D721Med (cell line): ENCODE measurements at places on chromosomes 3 and 15.
A peak's percentile ranks its signal among the peaks of the same experiment; 100 is the strongest.

- DNase-seq = no peak
Measured at GRCh38 chr3:50211930-50212329, 6.9 kb downstream of the SLC38A3 start.

DNA sequence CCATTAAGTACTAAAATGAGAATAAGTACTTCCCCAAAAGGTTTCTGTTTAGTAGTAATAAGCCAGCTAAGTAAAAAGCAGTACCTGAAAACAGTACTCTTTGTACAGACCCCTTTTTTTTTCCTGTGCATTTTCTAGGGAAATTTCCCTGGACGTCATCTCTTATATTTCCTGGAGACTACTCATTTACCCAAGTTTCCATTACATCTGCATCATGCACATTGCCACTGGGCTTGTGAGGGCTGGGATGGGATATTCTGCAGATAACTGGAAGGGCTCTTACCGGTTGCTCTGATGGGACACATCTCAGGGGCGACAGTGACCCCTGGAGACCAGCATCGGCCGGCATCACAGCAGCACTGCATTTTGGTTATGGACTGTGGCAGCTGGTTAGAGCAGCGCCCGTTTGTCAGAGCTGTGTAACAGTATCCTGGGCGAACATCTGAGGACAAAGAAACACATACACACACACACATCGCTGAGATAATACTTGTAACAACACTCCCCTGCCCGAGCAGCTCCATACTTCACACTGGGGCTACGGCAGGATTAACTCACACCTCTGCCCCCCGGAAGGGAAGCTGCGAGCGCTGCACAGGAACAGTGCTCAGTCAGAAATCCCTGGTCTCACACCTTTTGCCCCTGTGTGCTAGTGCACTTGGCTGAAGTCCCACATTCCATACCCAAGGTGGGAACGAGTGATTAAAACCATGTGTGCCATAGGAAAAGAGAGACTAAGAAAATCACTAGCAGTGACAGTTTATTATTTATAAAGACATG, 124.9 kb downstream of the FBN1 start:
- no peak for DNase-seq

DNA sequence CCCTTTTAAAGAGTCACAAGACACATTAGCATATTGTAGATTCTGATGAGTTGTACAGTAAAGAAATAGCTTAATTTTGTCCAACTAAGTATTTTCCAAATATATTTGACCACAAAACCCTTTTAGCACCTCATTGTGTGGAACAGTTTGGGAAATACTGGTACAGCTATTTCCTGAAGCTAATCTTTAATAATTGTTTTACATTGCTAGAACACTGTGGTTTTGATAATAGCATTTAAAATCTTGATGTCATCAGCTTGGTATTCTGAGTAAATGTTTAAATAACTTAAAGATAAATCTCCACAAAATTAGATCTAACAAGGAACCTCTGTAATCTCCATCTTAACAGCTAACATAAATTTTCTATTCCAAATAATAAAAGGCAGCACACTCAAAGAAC, 140.0 kb upstream of the MLF1 start:
- DNase-seq = no peak

GRCh38 chr15:85306946-85307686, 73.3 kb upstream of the AKAP13 start:
- no peak for DNase-seq

- no peak for DNase-seq
Measured at GRCh38 chr3:124234852-124235252, 242.9 kb upstream of the ROPN1 start.

GRCh38 chr3:106276151-106276550, 407.3 kb upstream of the CBLB start:
- DNase-seq = no peak

GRCh38 chr3:192339214-192339613, 388.1 kb downstream of the FGF12 start:
- DNase-seq = no peak

DNA sequence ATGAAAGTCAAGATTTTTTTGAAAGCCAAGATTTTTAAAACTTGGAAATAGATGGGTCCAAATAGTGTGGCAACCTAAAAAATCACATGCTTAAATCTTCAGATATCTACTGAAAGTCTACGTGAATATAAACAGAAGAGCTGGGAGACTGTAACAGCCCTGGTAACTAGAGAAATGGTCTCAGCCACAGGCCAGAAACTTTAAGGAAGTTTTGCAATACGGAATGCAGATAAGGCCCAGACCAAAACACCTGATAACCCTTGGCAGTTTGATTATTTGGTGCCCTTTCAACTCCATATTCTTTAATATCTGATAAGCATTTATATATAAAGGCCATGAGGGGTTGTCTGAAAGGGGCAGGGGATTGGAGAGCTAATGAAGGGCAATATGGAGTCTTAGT, 537.3 kb upstream of the TGFBR2 start:
- no peak for DNase-seq

GRCh38 chr3:59758672-59759071, 708.8 kb upstream of the CFAP20DC start:
- DNase-seq = no peak

- DNase-seq = no peak
Measured at GRCh38 chr3:181383760-181384159, 328.0 kb upstream of the SOX2 start.

- peak; percentile 35 for DNase-seq
Measured at GRCh38 chr3:61997101-61997500, 376.2 kb downstream of the FEZF2 start.

DNA sequence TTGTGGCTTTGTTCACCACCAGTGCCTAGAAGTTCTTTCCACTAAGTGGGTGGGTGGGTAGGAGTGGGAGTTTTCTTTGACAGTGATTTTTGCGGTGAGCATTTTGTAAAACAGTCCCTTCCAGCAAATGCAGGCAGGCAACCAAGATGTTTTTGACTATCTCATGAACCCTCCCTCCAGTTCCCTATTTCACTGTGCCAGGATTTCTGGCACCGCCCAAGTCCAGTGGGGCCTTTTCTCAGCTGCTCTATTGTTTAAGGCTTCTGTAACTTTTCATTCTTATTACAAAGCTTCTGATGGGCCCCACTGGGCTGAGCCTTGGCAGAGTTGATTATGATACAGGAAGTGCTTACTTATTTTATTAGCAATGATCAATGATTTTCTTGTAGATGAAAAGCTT, 236.0 kb downstream of the EDEM1 start:
- no peak for DNase-seq
